ENCODE measurements at places on chromosomes 4 and X. TPM values are rescaled to one million over a fixed set of nuclear protein-coding genes. Genes with fewer than 3 reads are reported as not detected.

The GLOD5 gene
- not detected for total RNA-seq

The TRPC3 gene
- total RNA-seq: not detected

GRCh38 chrX:39752815-39753214, 344.9 kb downstream of the BCOR start:
- no peak for DNase-seq

The SNCA gene
- 2.5 TPM for total RNA-seq

- DNase-seq: no peak
Observed at GRCh38 chr4:6405397-6405706, 67.1 kb downstream of the PPP2R2C start.

- no peak for DNase-seq
Observed at GRCh38 chr4:183915976-183916375, 10.9 kb downstream of the STOX2 start.

GRCh38 chr4:158490629-158491028, 31.1 kb upstream of the RXFP1 start:
- no peak for DNase-seq

The NAA15 gene
- total RNA-seq: 41.2 TPM

DNA sequence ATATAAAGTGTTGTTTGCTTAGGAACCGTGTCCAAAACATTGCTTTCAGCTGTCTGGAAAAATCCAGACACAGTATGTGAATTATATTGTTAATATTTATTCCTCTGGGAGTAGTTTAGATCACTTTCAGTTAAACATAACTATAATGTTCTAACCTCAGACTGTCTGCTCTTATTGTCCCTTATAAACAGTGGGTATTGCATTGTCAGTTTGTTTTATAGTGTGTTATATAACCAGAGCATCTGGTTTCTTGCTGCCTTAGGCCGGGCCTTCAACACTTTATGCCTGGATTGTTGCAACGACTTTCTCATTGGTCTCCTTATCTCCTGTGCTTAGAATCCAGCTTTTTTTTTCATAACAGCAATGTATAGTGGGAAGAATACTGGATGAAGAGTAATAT, 26.4 kb downstream of the ATG4A start:
- no peak for DNase-seq

- DNase-seq: no peak
Observed at GRCh38 chr4:106312377-106312776, 3.6 kb downstream of the TBCK start.

DNA sequence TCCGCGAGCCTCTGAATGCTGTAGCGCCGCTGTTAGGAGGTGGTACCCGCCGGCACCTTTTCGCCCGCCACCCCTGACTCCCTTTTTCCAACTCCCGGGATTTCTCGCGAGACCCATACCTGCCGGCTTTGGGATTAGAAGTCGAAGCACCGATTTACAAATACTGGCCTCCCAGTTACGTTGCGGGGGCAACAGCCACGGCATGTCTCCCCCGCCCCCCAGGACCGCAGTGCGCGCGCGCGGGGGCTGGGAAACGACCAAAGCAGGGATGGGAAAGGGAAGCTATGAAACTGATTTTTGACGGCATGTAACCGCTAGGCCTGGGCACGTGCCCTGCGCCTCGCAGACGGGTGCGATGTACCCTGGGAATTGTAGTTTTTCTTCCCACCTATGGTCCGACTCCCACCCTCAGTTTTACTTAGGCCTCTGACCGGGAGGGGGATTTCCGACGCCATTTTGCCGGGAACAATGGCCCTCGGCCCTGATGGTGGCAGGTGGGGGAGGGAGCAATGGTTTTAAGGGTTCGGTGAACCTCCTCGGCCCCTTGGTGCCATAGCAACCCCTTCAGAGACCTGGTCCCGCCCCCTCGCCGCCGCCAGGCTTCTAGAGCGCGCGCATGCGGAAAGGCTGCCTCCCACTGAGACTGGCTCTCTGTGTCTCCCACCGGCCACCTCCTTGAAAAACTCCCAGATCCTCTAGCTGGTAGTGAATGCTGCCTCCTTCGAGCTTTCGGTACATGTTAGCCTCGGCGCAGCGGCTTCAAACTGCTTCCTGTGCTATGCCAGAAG, 772 bp upstream of the WNK3 start:
- DNase-seq: peak; percentile 38

The RTL3 gene
- not detected for total RNA-seq

The NDP gene
- not detected for total RNA-seq

GRCh38 chr4:184046148-184046547, 141.0 kb downstream of the STOX2 start:
- no peak for DNase-seq

- no peak for DNase-seq
Observed at GRCh38 chrX:74510401-74510800, 89.1 kb downstream of the SLC16A2 start.

The NUDT10 gene
- not detected for total RNA-seq

The GATA1 gene
- 0.45 TPM for total RNA-seq

DNA sequence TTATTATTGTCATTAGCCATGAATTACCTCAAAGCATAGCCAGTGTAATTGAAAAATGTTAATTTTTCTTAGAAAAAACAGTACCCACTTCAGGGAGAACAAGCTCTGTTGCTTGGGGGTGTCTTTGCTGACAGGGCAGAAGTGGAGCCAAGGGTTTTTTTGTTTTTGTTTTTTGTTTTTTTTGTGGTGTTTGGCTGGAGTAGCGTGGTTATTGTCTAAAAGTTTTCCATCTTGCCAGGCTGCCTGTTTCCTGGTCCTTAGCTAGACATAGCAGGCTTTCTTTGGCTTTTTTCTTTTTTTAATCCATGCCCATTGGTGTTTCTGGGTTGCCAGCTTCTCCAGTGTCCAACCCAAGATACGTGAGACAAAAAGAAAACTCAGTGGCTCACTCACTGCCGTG, 61.5 kb downstream of the CASP3 start:
- no peak for DNase-seq

DNA sequence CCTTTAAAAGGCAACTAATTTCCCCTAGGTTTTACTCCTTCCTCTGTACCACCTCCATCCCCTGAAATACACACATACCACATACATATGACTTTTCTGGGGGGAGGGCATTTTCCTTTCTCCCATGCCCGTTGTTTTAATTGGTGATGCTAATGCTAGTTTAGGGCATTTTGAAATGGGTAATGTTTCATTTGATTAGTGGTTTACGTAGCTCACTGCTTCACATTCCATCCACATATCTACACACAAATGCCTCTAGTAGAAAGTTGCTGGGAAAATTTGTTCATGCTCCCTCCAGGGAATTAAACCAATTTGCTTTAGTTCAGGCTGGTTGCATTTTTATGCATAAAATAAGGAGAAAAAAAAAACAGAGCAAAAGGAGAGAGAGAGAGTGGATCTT, 231.2 kb downstream of the FRAS1 start:
- DNase-seq: no peak

The YIPF7 gene
- not detected for total RNA-seq

DNA sequence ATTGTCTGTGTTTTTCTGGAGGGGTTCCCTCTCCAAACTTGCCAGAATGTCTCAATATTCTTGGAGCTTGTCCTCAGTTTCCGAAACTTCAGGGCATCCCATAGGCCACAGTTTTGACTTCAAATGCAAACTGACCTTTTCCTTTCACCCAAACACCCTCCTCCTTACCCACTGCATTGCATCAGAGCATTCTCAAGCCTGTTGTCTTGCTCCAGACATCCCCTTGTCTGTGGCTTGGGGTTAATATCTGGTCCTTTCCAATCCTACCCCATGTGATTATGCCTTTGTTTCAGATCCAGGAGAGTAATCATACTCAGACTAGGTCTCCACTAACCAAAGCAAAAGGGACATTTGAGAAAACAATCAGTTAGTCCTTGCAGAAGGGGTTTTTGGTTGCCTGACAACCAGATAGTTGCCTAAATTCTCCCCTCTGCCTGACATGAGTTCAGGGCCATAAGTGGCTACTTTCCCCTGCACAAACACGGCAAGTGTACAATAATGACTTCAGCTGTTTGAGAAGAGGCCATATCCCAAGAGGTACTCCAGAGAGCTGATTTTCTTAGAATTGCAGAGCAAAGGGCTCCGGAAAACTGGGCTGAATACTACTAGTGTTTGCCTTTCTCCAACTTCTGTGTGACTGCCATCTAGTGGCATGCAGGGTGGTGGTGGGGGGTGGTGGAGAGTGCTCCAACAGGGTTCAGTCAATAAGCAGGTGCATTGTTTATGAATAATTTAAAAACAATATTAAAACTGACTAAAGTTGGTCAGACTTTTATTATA, 130.2 kb downstream of the CHRDL1 start:
- no peak for DNase-seq

The STPG2 gene
- 0.19 TPM for total RNA-seq

The CCDC149 gene
- total RNA-seq: 0.45 TPM

GRCh38 chr4:59086410-59086809, 1976.2 kb upstream of the IGFBP7 start:
- DNase-seq: no peak

DNA sequence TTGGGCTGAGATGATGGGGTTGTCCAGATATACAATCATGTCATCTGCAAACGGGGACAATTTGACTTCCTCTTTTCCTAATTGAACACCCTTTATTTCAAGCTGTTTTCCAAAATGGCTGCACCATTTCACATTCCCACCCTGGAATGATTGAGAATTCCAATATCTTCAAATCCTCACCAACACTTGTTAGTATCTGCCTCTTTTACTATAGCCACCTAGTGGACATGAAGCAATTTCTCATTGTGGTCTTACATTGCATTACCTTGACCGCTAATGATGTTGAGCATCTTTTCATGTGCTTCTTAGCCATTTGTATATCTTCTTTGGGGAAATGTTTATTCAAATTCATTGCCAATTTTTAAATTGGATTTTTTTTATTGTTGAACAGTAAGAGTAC, 364.8 kb downstream of the SMARCA1 start:
- DNase-seq: no peak

GRCh38 chrX:118948270-118948669, 26.1 kb upstream of the LONRF3 start:
- DNase-seq: no peak

Data from naive thymus-derived CD4-positive, alpha-beta T cell (primary cell).